MCF 10A (cell line): ENCODE measurements at places on chromosomes 16 and 17. TPM values are rescaled to one million over a fixed set of nuclear protein-coding genes. Genes with fewer than 3 reads are reported as not detected.
A peak's percentile ranks its signal among the peaks of the same experiment; 100 is the strongest.

The RFNG gene
- total RNA-seq = 37.9 and 38.0 TPM in 2 replicates

The KRTAP9-1 gene
- total RNA-seq = not detected in 2 replicates

The GPRC5C gene
- total RNA-seq = 17.7 and 20.6 TPM in 2 replicates

The KRT25 gene
- total RNA-seq = not detected in 2 replicates

The TRIM47 gene
- total RNA-seq = 23.6 and 25.7 TPM in 2 replicates

The CCL1 gene
- not detected in 2 replicates for total RNA-seq

The PPY gene
- total RNA-seq = not detected in 2 replicates

The PIGW gene
- 7.5 and 9.8 TPM in 2 replicates for total RNA-seq

The TM4SF5 gene
- total RNA-seq = not detected in 2 replicates

The CTNS gene
- total RNA-seq = 7.1 and 11.4 TPM in 2 replicates

The HLF gene
- total RNA-seq = 0.23 and 0.66 TPM in 2 replicates

The CCL5 gene
- not detected in 2 replicates for total RNA-seq

GRCh38 chr17:28033972-28034714 lies 8.3 kb upstream of the NLK start:
- DNase-seq = peak; percentile 85

DNA sequence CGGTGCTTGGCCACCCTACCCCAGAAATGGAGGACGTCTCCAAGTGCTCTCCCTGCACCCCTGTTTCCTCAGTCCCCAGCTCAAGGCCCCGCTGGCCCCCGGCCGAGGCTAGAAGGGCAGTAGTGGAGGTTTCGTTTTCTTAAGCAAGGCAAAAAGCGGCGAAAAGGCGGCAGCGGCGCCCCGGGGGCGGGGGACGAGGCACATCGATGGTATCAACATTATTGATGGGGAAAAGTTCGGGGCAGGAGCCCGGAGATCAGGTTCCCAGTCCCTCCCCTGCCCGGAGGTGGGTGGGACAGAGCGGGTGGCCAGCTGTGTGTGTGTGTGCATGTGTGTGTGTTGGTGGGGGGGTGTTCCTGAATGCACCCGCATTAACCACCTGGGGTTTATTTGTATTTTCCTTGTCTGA lies 4.1 kb upstream of the SALL1 start:
- no peak for DNase-seq

GRCh38 chr17:12680407-12680897 lies 14.8 kb downstream of the MYOCD start:
- DNase-seq = no peak

DNA sequence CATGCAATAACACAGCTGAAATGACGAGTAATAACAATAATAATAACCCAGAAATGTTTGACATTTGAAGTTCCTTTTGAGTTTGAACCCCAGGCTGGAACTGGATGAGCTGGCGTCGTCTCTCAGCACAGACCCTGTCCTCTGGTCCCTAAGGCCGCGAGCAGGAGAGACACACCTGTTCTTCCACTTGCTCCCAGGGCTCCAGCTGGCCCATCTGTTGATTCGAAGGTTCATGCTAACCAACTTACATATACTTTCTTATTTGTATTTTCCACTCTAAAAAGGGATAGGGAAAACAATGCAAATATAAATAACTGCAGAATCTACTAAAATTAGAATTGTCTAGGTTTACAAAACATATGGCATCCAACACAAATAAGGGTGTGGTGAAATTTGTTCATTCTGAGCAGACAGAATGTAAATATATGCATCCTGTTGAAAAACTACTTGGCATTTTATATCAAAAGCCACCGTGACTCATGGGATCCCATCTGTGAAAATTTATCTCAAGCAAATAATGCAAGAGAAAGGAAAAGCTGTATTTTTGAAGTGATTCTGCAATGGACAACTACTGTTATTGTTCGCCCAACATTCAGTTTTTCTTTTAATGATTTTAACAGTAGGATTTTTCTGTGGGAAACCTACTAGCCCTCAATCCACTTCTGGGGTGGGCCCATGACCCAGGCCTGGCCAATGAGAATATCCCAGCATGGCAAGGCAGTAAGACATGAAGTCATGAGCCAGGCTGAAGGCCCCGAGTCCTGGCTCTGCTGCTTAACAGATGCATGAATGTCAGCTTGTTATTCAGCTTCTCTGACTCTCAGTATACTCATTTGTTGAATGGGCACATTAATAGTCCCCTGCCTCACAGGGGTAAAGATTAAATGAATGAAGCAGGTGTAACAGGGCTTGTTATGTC lies 13.2 kb upstream of the RGS9 start:
- DNase-seq = peak; percentile 49

- peak; percentile 99 for DNase-seq
Observed at GRCh38 chr16:56607109-56607618, 1.2 kb upstream of the MT2A start.

- no peak for DNase-seq
Observed at GRCh38 chr17:50070908-50071680, 15.2 kb downstream of the ITGA3 start.

- no peak for DNase-seq
Observed at GRCh38 chr16:30355954-30356308, 823 bp upstream of the CD2BP2 start.

- DNase-seq = no peak
Observed at GRCh38 chr17:48122665-48123045, 15.1 kb downstream of the SNX11 start.

GRCh38 chr17:47717261-47717697 lies 15.8 kb upstream of the TBX21 start:
- DNase-seq = no peak

GRCh38 chr16:66588981-66589713 lies 9.9 kb downstream of the CMTM2 start:
- DNase-seq = peak; percentile 53

GRCh38 chr17:79261355-79262072 lies 186.9 kb downstream of the ENGASE start:
- no peak for DNase-seq

DNA sequence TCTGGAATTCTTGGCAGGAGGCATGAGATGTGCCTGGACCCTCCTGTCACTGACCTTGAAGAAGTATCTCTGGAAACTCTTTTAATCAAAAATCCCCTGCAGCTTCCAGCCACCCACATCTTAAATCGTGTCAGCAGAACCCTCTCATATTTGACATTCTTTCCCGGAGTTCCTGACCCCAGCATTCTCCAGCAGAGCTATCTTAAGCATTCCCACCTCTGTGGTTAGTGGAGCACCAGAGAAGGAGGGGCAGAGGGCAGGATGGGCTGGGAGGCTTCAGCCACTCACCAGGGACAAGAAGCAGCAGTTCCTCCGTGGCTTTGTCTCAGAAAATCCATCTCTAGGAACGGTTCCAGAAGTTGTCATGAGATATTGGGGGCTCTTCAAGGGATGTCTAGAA lies 149.9 kb downstream of the RGS9 start:
- no peak for DNase-seq

DNA sequence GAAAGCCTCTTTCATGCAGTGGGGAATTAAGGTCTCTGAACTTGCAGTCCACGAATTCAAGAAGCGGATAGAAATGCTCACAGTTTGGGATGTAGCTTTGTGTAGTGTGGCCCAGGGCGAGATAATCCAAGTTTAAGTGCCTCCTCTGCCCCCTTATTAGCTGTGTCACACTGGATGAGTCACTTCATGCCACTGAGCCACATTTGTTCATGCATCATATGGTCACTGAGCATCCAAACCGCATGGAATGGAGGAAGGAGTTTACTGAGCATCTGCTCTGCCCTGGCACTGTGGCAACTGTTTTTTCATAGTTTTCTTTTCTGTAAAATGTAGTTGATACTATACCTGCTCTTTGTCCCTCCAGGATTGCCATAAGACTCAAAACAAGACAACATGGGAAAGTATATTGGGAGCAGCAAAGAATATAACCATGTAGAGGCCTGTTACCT lies 15.1 kb upstream of the DHX8 start:
- DNase-seq = peak; percentile 57

DNA sequence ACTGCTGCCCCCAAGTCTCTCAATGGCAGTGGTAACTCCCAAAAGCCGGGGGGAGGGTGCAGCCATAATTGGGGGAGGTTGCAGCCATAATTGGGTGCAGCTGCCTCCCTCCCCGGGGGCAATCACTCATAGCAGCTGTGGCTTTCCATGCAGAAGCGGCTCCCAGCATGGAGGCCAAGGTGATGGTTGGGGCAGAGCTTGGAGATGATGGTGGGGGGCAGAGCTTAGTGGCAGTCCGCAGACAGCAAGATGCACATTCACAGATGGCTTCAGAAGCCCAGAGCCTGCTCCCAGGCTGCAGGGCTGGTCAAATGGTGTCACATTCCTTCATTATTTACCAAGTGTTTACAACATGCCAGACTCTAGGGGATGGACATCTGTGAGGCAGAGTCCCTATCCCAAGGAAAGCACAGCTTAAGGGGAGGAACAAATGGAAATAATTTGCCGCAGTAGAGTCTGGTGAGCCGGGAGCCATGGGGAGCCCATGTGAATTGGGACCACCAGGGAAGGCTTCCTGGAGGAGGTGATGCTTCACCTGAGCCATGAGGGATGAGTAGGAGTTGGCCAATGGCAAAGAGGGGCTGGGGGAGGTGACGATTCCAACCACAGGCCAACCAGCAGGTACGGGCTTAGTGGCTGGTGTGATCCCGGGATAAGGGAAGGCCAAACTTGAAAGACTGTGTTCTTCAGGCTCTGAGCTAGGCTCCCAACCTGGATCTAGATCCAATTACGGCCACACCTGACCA lies 8.1 kb downstream of the DOC2B start:
- no peak for DNase-seq

DNA sequence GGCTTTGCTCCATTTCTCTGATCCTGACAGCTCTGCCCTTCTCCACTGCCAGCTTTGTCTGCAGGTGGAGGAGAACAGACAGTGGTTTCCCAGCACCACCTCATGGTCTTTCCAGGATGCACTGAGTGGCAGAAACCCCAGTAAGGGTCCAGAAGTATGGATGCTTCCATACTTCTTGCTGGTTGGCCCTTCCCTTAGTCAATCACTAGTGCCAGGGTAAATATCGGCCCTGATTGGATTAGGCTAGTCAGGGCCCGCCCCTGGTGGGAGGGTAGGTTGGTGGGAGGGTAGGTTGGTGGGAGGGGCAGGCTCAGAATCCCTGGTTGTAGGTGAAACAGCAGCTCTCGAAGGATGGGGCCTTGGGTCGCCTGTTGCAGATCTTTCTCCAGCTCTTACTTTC lies 10.2 kb downstream of the RNF213 start:
- peak; percentile 58 for DNase-seq

GRCh38 chr16:81843243-81843582 lies 64.1 kb downstream of the PLCG2 start:
- no peak for DNase-seq

DNA sequence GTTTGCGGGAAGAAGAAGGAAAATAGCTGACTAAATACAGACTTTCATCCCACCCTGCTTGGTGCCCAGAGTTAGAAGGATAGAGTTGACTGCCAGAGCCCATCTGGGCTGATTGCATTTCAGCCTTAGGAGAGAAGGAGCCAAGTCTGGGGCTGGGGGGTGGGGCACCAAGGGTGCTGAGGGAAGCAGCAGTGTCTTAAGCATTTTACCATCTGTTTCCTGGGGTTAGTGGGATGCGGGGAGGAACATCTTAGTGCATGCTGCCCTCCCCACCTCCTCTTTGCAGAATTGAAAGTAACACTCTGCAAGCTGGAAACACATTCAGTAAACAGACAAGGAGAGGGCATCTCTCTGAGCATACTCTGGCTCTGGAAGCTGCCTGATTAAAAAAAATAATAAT lies 1.5 kb upstream of the ARL5C start:
- DNase-seq = no peak

DNA sequence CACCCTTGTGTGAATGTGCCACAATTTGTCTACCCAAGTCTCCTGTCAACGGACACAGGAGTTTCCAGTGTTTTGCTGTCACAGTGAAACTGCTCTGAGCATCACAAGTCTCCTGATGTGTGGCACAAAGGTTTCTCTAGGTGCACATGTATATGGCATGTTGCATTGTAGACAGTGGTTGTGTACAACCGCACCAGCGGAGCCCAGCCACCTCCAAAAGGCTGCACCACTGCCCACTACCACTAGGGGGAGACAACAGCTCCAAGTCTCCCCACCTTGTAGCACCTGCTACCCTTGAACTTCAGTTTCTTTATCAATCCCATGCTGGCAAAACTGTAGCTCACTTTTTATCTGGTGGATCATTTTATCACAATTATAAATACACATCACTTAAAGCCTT lies 95.5 kb upstream of the ZNF469 start:
- peak; percentile 36 for DNase-seq

DNA sequence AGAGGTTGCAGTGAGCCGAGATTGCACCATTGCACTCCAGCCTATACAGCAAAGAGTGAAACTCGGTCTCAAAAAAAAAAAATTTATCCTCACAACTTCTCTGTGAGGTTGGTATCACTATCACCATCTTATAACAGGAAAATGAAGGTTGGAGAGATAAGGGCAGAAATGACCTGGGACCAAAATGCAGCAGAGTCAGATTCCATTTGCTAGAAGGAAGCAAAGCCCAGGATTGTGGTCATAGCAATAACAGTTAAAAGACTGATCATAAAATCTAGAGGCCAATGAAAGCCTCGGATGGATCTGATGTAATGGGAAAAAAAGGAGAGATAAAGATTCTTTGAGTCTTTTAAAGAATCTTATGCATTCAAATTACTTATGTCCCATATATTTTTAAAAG lies 69.6 kb upstream of the TEKT1 start:
- DNase-seq = no peak
